ENCODE measurements at places on chromosomes 11 and 22.

DNA sequence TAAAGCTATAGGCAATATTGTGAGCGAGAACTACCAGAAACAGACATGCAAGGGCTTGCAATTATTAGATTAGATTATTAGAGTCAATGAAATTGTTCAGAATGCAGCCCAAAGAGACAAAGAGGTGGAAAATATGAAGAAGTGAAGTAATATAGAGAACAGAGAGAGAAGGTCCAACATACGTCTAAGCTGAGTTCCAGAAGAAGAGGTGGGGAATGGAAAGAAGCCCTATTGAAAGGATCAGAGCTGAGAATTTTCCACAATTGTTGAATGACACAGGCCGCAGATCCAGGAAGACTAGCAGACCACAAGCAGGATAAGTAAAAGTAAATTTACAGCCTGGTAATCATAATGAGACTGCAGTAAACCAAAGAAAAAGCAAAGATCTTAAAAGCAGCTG is 93.2 kb downstream of the EXT2 start:
- DNase-seq = no peak

DNA sequence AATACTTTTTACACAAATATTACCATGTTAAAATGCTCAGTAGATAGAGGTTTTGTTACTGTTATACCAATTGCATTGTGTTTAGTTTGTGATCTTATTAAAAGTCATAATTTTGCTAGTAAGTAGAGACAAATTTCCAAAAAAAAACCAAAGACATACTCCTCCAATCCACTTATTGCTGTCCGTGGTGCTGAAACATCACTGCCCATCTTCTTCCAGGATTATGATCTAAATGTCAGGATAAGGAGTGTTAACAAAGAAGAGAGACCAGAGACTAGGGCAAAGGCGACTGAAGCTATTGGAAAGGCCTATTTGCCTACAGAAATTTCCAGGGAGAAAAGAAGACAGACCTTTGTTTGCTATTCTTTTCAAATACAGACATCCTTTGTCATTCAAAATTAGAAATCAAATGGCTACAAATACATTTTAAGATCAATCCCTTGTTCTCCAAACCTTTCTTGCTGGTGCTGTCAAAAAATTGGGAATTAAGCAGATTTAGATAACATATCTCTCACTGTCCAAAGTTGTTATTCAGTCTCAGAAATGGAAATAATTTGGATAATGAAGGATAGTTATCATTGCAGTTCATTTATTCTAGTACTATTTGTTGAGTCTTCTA is 199.7 kb downstream of the C11orf91 start:
- DNase-seq = no peak

- DNase-seq = no peak
Observed at GRCh38 chr11:10673501-10674062, 20.0 kb downstream of the IRAG1 start.

DNA sequence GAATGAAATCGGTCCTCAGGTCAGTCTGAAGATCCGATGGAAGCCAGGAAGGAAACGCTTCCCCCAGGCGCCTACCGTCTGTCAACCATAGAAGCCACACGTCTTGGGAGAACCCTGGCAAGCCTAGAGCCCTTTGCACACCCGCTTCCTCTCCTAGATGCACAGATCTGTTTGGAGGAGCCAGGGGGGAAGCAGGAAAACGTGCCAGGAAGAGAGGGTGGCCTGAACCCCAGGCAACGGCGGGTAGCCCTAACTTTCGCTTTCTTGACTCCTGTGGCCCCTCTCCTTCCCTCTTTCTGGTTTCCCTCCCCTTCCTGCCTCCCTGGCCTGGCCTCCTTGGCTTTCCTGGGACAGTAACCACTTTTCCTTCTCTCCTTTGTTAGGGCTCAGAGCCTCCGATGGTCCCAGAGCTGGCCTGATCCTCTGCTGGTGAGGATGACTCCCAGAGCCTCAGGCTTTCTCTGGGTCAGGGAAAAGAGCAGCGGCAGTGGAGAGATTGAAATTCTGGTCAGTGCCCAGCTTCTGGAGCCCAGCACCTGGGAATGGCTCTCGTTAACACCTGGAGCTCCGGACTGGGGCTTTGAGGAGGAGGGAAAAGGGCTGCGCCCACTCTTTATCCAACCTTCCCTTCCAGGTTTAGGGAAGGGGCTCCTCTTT is 2.1 kb downstream of the FXYD6 start:
- peak; percentile 41 for DNase-seq

GRCh38 chr11:80986421-80987074 is 1545.7 kb upstream of the TENM4 start:
- DNase-seq = no peak
